ENCODE measurements at places on chromosomes 3 and 15.

- DNase-seq = no peak
Measured at GRCh38 chr3:188583341-188584161, 429.6 kb downstream of the LPP start.

DNA sequence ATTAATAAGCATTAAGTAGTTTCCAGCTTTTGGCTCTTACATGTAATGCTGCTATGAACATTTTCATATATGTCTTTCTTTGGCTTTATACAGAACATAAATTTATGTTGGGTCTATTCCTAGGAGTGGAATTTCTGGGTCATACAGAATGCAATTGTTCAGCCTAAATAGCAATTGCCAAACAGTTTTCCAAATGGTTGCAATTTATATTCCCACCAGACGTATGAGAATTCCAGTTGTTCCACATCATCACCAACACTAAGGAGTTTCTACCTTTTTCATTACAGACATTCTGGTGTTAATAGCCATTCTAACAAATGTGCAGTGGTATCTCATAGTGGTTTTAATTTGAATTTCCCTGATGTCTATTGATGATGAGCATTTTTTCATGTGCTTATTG lies 160.1 kb upstream of the TMC3 start:
- DNase-seq = no peak

DNA sequence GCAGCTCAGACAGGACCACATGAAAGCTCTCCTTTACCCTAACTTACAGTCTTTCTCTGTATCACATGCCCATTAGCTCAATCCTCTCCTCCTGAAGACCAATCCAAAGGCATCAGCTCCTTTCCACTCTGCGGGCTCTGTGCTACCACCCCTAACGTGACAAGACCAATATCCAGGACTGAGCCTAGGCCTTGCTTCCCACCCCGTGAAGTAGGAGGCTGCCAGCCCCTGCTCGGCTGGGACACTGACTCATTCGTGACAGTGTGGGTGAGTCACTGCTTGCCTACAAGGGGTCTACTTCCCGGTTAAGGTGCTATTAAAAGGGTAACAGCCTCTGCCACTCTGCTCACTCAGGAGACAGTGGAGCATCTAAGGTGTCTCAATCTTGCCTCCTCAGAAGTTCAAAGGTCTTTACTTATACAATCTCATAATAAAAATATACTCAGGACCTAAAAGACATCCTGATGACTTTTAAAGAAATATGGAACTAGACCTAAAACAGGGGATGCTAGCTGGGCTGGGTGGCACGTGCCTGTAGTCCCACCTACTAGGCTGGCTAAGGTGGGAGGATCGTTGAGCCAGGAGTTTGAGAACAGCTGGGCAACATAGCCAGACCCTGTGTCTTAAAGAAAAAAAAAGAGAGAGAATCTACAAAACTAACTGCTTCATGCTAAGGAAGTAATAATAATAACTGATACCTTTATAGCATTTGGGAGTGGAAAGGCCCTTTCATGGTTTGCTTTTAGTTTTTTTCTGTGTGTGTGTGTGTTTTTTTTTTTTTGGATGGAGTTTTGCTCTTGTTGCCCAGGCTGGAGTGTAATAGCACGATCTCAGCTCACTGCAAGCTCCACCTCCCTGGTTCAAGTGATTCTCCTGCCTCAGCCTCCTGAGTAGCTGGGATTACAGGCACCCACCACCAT lies 55.0 kb downstream of the TMEM44 start:
- DNase-seq = no peak

GRCh38 chr15:25810631-25811091 lies 52.5 kb downstream of the ATP10A start:
- DNase-seq = no peak

DNA sequence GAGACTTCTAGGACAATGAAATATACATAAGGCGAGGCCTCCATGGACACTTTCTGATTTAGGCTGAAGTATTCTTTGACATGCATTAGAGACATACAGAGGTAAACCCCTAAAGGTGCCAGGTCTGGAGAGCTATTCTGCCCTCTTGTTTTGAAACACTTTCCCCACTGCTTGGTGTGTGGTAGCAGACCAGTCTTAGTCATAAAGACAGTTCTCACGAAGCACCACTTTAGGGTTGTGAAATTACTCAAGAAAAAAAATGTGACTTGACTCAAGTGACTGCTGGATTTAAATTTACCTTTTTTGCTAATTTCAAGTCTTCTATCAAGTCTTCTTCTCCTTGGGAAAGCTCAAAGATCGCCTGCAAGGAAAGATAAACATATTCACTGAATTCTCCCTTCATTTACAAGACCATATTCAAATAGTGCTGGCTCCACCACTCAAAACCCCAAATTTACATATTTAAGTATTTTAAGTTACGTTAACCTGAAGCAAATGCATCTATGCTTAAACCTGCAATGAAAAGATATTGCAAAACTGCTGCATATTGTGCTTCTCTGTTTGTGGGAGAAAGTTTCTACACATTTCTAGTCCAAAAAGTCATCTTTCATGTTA lies 48.4 kb downstream of the ARHGEF3 start:
- DNase-seq = no peak

DNA sequence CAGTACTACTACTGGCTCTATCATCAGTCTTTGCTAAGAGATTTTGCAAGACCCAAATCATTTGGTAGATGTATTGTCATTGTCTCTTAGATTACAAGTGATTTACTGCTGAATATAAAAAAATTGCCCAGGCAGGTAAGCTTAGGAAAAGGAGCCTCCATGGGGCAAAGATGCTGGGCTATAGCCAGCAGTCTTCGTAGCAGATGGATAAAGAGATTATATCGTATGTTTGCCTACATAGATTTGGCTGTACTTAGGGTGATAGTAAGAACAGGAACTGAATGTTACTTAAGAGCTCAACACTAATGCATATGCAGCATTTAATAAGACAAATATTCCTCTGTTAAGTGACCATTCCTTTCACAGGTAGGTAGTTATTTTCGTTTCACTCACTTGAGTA lies 48.9 kb downstream of the PTPRG start:
- DNase-seq = no peak

- peak; percentile 38 for DNase-seq
Measured at GRCh38 chr3:48896936-48897335, 1.7 kb downstream of the SLC25A20 start.

GRCh38 chr3:129598000-129598381 lies 8.5 kb downstream of the PLXND1 start:
- DNase-seq = no peak

DNA sequence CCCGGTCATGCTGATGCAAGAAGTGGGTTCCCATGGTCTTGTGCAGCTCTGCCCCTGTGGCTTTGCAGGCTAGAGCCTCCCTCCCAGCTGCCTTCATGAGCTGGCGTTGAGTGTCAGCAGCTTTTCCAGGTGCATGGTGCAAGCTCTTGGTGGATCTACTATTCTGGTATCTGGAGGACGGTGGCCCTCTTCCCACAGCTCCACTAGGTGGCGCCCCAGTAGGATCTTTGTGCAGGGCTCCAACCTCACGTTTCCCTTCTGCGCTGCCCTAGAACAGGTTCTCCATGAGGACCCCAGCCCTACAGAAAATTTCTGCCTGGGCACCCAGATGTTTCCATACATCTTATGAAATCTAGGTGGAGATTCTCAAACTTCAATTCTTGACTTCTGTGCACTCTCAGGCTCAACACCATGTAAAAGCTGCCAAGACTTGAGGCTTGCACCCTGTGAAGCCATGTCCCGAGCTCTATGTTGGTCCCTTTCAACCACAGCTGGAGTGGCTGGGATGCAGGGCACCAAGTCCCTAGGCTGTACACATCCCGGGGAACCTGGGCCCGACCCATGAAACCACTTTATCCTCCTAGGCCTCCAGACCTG lies 238.4 kb upstream of the MDFIC2 start:
- DNase-seq = peak; percentile 58

- DNase-seq = peak; percentile 17
Measured at GRCh38 chr3:38646630-38647029, 2.9 kb downstream of the SCN5A start.

DNA sequence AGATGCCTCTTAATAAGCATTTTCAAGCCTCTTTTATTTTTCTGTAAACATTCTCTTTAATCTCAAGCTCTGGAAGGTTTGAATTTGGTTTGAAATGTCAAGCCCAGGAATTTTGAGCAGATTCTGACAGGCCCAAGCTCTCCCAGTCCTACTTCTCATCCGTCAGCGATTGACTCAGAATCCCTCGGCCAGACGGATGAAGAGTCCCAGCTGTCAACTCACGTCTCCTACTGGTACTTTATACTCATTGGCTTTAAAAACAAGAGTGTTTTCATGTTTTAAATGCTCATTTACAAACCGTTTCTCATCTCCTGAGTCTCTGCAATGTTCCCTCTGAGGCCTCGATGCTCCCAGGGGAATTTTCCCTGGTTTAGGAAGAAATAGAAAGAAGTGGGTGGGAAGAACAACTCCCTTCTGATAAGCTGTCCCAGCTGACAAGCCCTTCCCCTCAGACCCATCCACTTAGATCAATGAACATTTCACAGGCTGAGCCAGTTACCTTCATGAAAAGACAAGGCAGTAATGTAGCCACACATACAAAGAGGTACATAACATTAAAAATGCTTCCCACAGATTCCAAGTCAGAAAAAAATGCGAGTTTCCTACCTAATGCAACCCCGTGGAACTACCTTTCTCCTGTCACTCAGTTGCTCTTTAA lies 478.2 kb upstream of the DPH6 start:
- DNase-seq = no peak

GRCh38 chr15:40040293-40040635 lies 1.3 kb upstream of the SRP14 start:
- no peak for DNase-seq

- DNase-seq = no peak
Measured at GRCh38 chr3:59374818-59375211, 325.0 kb upstream of the CFAP20DC start.

- peak; percentile 86 for DNase-seq
Measured at GRCh38 chr3:16884084-16884747, 539 bp upstream of the PLCL2 start.

GRCh38 chr3:25583343-25583742 lies 81.4 kb downstream of the TOP2B start:
- no peak for DNase-seq

DNA sequence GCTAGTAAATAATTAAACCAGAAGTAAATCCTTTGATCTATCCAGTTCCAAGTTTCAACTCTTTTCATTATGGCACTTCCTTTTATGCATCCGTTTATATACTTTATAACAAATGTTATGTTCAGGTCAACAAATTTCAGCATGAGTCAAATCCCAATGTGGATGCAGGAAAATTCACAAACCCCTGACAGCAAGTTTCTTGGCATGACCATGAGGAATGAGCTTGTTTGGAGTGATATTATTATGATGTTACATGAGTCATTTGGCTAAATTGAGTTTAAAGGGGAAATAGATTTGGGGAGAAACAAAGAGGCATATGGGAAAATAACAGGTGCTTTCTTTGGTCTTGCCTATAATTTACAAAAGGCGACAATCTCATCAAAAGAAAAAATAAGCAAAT lies 32.1 kb upstream of the KCNMB2 start:
- no peak for DNase-seq

GRCh38 chr15:57353317-57353804 lies 22.9 kb upstream of the CGNL1 start:
- peak; percentile 19 for DNase-seq

- DNase-seq = no peak
Measured at GRCh38 chr3:20573175-20573574, 387.2 kb upstream of the SGO1 start.

DNA sequence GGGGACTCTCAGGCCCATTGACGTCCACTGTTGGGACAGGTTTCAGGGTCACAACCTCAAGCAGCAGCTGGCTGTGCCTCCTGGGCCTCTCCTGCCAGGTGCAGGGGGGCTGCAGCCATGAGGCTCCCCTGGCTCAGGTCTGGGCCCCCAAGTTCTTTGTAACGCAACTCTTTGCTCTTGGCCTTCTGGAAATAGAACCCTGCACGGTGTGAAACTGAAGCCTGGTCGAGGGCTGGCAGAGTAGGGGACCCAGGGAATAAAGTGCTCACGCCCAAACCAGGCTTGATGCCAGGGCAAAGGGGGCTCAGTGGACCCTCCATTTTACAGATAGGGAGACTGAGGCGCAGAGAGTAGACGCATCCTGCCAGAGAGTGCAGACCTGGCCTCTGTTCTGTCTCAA lies 771 bp downstream of the CALML4 start:
- DNase-seq = no peak

- no peak for DNase-seq
Measured at GRCh38 chr15:96330064-96330449, 443 bp upstream of the NR2F2 start.

DNA sequence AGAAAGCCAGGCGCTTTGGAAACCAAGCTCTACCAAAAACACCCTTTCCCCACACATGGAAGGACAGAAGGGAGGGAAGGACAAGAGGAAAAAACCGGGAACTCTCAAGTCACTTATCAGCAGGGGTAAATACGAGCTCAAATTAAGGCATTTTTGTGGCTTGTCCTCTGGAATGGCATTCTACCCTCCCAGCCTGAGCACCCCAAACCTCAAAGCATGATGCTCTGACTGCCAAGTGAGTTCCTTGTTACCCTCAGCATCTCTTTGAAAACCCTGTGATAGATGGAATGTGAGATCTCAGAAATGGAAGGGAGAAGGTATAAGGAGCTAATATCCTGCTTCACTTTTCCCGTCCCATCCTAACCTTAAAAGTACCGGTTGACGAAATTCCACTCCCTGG lies 8.1 kb upstream of the CSPG5 start:
- no peak for DNase-seq

GRCh38 chr3:142278451-142278850 lies 53.1 kb upstream of the GK5 start:
- no peak for DNase-seq

DNA sequence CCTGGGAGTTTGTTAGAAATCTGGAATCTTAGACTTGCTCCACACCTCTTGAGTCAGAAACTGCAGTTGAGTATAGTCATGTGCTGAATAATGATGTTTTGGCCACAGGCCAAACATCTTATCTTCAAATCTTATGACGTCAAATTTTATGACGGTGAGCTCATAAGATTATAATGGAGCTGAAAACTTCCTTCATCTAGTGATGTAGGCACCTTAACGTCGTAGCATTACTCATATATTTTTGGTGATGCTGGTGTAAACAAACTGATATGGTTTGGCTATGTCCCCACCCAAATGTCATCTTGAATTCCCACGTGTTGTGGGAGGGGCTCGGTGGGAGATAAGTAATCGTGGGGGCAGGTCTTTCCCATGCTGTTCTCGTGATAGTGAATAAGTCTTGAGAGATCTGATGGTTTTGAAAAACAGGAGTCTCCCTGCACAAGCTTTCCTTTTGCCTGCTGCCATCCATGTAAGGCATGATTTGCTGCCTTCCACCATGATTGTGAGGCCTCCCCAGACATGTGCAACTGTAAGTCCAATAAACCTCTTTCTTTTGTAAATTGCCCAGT lies 268.0 kb upstream of the PROK2 start:
- DNase-seq = no peak

GRCh38 chr3:14441240-14441919 lies 39.0 kb downstream of the SLC6A6 start:
- no peak for DNase-seq

DNA sequence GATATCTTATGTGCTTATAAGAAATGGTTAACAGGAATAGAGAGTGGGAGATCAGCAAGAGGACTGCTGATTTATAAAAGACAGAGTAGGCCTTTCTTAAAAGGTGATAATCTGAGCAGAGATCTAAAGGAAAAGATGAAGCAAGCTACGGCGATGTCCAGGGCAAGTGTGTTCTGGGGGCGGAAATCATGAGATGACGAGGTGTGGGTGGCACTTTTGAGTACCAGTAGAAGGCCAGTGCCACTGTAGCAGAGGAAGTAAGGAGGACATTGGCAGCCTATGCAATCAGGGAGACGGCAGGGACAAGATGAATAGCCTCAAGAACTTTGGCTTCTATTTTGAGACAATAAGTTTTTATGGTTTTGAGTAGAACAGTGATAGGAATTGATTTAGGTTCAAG lies 492.4 kb downstream of the FHIT start:
- DNase-seq = no peak
